NCI-H2107 (cell line): ENCODE measurements at places on chromosomes 3 and 15.

GRCh38 chr3:104245981-104246380, 1120.7 kb upstream of the ALCAM start:
- DNase-seq: no peak

GRCh38 chr3:99731499-99731898, 86.2 kb upstream of the CMSS1 start:
- DNase-seq: no peak

DNA sequence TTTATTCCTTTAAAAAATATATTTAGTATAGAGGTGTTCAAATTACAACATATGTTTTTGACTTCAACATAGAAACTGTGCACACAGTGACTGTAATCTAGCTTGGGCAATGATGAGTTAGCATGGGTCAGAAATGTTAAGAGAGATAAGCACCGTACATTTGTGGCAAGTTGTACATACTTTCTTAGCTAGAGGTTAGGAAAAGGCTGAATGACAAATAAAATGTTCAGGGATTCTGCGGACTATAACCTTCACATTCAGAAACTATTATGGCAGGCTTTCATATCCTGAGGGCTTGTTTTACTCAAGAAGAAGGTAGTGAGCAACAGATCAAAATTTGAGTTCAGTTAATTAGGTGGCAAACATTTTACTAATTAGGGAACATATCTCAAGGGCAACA, 379.7 kb upstream of the EPHA6 start:
- no peak for DNase-seq

GRCh38 chr3:176971613-176972174, 225.6 kb downstream of the TBL1XR1 start:
- no peak for DNase-seq
